GM12865 (cell line): ENCODE measurements at places on chromosomes 16 and 17.

DNA sequence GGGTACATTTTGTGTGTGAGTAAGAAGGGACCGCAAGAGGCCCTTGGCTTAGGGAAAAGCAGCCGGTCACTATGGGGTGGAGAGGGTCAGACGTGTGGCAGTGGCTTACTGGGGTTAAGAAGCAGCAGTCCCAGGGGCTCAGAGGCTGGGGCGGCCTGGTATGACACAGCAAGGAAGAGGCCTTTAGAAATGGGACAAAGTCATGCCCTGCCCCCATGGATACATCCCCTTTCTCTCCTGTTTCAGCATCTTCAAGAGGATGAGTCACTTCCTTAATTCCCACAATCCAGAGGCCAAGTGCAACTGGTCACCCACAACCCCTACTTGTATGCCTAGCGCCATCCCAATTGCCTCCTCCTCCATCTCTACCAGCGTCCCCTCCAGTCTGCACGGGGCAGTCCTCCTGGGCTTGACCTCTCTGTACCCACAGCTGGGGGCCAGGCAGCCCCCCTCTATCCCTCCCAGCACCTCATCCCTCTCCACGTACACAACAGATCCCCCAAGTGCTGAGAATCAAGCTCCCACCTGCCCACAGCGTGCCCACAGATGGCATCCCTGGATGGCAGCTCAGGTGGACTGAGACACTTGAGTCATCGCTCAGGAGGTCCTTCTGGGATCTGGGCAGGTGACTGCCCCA, 6.9 kb upstream of the EFTUD2 start:
- DNase-seq: no peak

- DNase-seq: peak; percentile 48
Observed at GRCh38 chr17:19021622-19022083, 17.1 kb upstream of the FAM83G start.

DNA sequence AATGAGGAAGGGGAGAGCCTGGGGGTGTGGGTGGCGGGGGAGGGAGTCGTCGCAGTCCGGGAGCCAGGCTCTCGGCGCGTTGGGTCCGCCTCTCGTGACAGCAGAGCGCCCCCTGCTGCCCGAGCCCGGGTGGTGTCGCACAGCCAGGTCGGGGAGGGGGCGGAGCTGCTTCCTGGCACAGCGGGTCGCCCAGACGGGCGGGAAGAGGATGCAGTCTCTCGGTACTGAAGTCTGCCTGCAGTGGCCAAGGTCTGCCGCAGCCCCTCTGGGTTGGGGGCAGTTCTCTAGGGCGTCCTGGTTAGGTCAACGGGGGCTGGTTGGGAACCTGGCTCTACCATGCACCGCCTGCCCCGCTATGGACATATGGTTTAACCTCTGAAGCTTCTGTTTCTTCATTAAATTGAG, 38.2 kb upstream of the CCDC182 start:
- peak; percentile 60 for DNase-seq

GRCh38 chr17:75899767-75900468, 3.2 kb upstream of the TRIM65 start:
- DNase-seq: no peak

GRCh38 chr17:78383725-78384471, 5.4 kb downstream of the PGS1 start:
- DNase-seq: peak; percentile 95

GRCh38 chr17:14739656-14740431, 439.0 kb downstream of the HS3ST3B1 start:
- DNase-seq: no peak

GRCh38 chr16:52209227-52209626, 337.7 kb downstream of the TOX3 start:
- DNase-seq: no peak

GRCh38 chr17:64281962-64282752, 19.1 kb upstream of the TEX2 start:
- peak; percentile 83 for DNase-seq

GRCh38 chr17:8231701-8232100, 16.2 kb downstream of the CTC1 start:
- no peak for DNase-seq

- no peak for DNase-seq
Observed at GRCh38 chr16:11629071-11630030, 38.9 kb upstream of the SNN start.

DNA sequence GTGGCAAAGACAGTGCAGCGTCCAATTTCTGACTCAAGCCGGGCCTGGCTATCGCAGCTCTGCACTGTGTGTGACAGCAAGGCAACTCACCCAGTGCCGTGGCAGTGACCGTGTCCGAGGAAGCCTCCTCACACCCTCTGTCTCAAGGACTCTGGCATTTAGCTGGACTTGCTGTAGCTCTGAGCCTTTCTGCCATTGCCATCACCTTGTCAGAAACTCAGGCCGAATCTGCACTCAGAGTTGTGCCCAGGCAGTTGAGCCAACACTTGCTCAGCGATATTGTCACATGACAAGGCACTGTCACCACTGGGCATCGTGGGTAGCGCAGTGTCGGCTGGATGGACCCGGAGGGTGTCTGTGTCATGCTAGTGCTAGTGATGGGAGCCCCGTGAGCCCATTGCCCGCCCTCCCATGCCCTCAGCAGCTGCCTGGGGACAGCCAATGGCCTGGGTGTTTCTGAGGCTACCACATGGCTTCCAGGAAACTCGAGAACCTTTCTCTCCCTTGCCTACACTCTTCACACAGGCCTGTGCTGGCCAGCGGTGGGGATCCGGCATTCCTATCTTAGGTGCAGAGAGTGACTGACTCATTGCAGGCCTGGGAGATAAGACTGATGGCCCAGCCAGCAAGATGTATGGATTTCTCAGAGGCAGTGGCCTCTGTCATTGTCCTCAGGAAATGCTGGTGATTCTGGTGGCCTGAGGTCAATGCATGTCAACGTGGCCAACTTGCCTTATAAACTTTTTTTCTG, 22.1 kb upstream of the STH start:
- no peak for DNase-seq

DNA sequence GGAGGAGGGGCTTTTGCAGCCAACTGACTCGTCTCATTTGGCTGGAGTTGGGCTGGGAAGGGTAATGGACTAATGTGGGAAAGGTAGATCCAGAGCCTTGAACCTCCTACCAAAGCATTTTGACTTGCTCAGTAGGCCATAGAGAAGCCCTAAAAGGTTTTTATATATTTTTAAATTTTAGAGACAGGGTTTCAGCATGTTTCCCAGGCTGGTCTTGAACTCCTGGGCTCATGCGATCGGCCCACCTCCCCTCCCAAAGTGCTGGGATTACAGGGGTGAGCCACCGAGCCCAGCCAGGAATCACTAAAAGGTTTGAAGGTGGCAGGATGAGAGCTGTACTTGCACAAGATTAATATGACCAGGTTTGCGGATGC, 2.0 kb upstream of the PITPNC1 start:
- DNase-seq: no peak

GRCh38 chr17:49292901-49293300, 62.3 kb upstream of the PHOSPHO1 start:
- no peak for DNase-seq

DNA sequence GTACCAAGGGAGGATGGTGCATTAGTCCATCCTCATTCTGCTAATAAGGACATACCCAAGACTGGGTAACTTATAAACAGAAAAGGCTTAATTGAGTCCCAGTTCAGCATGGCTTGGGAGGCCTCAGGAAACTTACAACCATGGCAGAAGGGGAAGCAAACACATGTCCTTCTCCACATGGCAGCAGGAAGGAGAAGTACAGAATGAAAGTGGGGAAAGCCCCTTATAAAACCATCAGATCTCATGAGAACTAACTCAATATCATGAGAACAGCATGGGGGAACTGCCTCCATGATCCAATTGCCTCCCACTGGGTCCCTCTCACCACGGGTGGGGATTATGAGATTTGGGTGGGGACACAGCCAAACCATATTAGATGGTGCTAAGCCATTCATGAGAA, 84.5 kb downstream of the SEC14L1 start:
- no peak for DNase-seq

- no peak for DNase-seq
Observed at GRCh38 chr16:58614860-58615259, 14.8 kb downstream of the CNOT1 start.

DNA sequence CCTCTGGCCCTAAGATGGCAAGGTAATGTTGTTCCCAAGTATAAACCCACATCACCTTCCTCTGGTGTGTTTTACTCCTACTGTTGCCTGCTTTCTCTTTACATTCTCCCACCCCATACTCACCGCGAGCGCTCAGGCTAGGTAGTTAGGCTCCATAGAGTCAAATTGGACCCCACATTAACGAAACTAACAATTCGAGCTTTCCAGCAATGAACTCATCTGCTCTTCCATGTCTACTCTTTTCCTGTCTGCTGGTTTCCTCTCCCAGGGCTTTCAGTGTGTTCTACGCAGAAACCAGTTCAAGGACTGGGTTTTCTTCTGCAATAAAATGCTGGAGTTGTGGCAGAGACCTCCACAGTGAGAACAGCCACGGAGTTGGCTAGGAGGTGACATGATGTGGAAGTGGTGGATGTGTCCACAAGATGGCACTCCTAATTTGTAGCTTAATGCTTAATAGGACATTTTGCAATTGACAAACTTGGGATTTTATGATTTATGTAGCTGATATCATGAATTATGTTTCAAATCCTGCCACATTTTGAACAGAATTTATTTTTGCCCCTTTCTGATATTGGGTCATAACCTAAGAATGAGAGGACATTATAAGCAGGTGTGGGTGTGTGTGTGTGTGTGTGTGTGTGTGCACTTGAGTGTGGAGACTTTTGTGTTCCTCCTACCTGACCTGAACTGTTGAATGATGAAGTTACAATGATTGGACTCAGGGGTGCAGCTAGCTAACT, 2.2 kb upstream of the UQCRC2 start:
- DNase-seq: peak; percentile 37

- no peak for DNase-seq
Observed at GRCh38 chr17:18993905-18994526, 10.5 kb downstream of the FAM83G start.

- no peak for DNase-seq
Observed at GRCh38 chr16:25570131-25570530, 121.6 kb upstream of the HS3ST4 start.

GRCh38 chr17:79154446-79154845, 79.8 kb downstream of the ENGASE start:
- no peak for DNase-seq

- DNase-seq: peak; percentile 20
Observed at GRCh38 chr16:74257061-74257460, 39.6 kb upstream of the PSMD7 start.

DNA sequence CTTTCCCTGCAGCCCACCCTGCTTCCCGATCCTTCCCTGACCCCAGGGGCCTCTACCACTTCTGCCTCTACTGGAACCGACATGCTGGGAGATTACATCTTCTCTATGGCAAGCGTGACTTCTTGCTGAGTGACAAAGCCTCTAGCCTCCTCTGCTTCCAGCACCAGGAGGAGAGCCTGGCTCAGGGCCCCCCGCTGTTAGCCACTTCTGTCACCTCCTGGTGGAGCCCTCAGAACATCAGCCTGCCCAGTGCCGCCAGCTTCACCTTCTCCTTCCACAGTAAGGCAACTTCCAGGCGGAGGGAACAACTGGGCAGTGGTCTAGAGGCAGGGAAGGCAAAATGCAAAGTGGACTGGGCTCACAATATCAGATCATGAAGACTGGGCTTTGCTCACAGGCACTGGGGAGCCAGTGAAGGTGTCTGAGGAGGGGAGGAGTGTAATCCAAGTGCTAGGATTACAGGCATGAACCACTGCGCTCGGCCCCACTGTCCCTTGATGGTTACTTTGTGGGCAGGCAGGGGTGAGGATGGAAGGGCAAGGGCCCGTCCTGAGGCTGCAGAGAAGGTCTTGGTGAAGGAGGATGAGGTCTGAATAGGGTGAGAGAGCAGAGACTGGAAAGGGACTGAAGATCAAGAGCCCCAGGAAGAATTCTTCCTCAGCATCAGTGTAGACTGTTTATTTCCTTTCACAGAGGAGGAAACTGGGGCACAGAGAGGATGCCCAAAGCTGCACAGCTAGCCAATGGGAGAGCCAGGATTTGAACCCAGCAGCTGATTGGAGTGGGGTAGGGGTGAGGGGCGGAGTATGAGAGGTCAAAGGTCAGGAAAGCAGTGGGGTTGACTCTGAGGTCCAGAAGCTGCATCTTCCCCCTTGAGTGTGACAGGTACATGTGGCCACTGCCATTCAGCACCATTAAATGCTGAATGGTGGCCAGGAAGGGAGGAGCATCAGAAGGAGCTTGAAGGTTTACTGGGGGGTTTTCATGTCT, 16.5 kb upstream of the ADGRG3 start:
- peak; percentile 24 for DNase-seq

DNA sequence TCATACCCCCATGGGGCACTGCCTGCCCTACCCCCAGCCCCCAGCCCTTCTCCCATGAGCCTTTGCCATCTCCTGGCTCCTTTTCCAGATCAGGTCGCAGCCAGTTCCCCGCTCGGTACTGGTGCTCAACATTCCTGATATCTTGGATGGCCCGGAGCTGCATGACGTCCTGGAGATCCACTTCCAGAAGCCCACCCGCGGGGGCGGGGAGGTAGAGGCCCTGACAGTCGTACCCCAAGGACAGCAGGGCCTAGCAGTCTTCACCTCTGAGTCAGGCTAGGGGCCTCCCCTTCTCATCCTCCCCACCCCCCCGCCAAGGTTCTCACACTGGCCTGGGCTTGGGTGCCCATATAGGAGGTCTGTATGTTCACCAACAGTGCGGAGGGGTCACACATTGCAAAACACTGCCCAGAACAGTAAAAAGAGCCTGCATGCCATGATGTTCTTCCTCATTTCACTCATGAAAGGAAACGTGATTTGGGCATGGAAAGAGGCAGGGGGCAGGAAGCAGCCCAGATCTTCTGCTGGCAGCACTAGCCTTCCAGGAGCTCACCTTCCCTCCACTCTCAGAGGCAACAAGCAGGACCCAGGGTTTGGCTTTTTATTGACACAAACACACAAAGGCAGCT, 7.5 kb downstream of the IFI35 start:
- no peak for DNase-seq

DNA sequence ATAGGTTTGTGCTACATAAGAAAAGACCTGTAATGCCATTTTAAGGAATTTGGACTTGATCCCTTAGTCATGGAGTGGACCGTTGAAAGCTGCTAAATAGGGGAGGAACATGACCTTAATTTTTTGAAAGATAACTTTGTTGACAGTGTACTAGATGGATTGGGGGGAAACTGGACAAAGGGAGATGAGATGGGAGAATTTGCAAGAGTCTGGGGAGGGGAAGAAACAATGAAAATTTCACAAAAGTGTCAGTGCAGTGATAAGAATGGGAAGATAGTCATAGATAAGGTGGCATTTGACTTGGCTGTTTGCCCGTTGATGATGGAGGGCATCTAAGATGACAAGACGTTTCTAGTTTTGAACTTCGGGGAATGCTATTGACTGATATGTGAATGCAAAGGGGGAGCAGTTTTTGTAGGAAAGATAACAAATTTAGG, 22.3 kb upstream of the KRT10 start:
- DNase-seq: no peak

DNA sequence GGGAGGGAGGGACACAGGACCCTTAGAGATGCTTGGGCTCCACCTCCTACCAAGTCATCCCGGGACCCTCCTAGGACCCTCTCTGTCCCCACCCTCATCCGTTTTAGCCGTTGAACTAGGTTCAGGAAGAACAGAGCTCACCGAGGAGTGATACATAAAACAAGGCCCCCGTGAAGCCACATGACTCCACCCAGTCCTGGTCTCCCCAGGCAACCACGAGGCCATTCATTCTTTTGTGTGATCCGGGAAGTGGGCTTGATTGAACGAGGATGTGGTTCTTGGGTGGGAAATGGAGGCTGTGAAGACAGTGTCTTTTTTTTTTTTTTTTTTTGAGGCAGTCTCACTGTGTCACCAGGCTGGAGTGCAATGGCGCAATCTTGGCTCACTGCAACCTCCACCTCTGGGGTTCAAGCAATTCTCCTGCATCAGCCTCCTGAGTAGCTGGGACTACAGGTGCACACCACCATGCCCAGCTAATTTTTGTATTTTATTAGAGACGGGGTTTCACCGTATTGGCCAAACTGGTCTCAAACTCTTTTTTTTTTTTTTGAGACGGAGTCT, 14.8 kb downstream of the TRARG1 start:
- peak; percentile 37 for DNase-seq
